ENCODE measurements at places on chromosomes 7 and 10.
A peak's percentile ranks its signal among the peaks of the same experiment; 100 is the strongest.

DNA sequence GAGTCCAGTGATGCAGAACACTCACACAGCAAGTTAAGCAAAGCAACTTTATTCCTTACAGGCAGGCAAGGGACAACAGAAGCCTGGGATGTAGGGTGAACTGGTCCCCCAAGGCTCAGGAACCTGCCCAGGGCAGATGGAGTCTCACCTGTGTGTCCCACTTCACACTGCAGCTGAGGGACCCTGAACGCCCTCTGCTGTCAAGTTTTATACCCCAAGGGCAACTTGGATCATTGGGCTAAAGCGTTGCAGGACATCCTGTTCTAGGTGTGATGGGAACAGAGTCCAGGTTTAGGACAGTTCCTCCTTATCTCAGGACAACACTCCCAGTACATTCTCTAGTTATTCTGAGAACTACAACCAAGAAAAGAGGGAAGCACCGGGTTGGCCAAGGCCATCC lies 49.5 kb upstream of the ZNF746 start:
- DNase-seq = no peak

DNA sequence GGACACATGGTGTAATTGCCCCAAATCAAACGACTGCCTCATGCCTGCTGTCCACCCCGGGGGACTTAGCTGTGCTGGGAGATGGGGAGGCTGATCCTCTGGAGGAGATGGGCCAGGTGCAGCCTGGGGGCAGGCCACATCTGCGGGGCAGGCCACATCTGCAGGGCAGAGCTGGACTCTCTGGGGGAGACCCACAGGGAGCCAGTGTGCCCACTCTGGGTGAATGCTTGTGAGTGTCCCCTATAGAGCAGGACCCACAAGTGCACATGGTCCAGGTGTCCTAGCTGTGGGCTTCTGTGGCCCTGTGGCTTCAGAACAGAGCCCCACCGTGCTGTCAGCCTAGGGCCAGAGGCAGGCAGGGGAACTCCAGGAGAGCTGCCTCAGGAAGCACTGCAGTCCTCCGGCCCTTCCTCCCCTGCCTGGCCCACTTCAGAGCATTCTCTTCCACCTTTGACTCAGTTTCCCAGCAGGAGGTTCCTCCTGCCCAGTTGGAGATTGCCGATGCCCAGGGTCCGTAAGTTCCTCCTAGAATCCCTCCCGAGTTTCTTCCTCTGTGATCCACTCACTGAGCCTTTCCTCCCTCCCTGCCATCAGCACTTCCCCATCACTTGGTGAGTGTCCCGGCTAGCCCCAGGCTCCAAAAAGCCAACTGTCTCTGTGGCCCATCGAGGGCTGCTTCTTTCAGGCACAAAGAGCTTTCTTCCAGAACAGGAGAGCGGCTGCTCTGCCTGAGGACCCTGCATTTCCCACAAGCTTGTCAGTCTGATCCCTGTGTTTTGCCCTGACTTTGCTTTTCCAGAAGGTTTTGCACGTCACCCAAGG lies 50.3 kb downstream of the ADCYAP1R1 start:
- no peak for DNase-seq

- DNase-seq = no peak
Measured at GRCh38 chr7:39613577-39613976, 9.8 kb upstream of the RALA start.

- DNase-seq = no peak
Measured at GRCh38 chr10:117536866-117537435, 5.6 kb upstream of the EMX2 start.

- peak; percentile 95 for DNase-seq
Measured at GRCh38 chr10:30529373-30529998, 95.5 kb downstream of the MAP3K8 start.

- peak; percentile 78 for DNase-seq
Measured at GRCh38 chr7:2719007-2719406, 31.0 kb downstream of the AMZ1 start.

DNA sequence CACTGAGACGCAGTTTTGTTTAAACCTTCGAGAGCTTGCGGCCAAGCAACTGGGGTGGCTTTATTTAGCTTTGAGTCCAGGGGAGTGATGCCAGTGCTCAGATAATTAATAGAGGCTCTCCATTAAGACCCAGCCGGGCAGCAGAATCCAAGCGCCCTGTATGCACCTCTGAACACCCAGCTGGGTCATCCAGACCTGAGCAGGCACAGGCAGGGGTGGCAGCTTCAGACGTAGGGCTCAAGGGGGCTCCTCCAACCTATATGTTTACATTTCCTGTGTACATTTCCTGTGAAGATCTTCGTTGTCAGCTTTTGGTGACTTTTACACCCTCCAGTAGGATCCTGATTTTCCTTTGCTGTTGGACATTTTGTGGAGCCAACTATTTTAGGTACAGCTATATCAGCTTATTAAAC lies 719.5 kb downstream of the LRMDA start:
- no peak for DNase-seq
